Bronchial epithelial cell (primary cell): ENCODE measurements at places on chromosomes 4 and X. TPM values are rescaled to one million over a fixed set of nuclear protein-coding genes. Genes with fewer than 3 reads are reported as not detected.

DNA sequence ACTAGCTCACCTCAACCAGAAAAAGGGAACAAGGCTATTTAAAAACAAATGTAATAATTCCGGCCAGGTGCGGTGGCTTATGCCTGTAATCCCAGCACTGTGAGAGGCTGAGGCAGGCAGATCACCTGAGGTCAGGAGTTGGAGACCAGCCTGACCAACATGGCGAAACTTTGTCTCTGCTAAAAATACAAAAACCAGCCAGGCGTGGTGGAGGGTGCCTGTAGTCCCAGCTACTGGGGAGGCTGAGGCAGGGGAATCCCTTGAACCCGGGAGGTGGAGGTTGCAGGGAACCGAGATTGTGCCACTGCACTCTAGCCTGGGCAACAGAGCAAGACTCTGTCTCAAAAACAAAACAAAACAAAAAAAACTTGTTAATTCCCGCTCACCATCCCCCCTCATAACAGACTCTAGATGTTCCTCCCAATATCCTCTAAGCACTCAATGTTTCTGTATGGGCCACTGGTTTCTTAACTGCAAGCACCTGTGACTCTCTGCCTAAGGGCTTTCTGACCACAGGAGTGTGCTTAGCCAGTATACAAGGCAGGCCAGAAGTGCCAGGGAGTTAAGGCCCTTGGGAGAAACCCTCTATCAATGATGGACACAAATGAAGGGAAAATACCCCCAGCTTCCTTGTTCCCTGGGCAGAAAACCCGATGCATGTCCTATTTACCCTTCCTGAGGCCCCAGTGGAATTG is 21.0 kb upstream of the THOC2 start:
- no peak for DNase-seq

GRCh38 chrX:107677909-107678308 is 49.6 kb downstream of the PRPS1 start:
- DNase-seq = no peak

DNA sequence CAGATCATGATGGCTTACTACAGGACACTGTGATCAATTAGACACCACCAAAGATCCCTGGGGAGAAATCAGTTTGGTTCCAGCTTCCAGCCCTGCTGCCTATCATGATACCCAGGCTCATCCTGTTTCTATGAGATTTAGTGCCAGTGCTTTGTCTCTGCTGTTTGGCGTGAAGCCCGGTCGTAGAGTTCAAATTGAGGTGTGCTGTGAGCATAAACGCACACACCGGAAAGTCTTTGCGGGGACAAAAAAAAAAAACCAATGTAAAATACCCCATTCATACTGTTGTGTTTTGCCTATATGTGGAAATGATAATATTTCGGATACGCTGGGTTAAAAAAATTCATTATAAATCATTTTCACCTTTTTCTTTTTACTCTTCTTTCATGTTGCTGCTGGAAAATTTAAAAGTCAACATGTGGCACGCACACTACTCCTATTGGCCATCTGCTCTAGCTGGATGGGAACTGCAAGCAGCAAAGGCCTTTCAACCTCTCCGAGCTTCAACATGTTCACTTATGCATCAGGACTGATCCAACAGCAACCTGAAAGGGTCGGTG is 607 bp upstream of the DKC1 start:
- no peak for DNase-seq

DNA sequence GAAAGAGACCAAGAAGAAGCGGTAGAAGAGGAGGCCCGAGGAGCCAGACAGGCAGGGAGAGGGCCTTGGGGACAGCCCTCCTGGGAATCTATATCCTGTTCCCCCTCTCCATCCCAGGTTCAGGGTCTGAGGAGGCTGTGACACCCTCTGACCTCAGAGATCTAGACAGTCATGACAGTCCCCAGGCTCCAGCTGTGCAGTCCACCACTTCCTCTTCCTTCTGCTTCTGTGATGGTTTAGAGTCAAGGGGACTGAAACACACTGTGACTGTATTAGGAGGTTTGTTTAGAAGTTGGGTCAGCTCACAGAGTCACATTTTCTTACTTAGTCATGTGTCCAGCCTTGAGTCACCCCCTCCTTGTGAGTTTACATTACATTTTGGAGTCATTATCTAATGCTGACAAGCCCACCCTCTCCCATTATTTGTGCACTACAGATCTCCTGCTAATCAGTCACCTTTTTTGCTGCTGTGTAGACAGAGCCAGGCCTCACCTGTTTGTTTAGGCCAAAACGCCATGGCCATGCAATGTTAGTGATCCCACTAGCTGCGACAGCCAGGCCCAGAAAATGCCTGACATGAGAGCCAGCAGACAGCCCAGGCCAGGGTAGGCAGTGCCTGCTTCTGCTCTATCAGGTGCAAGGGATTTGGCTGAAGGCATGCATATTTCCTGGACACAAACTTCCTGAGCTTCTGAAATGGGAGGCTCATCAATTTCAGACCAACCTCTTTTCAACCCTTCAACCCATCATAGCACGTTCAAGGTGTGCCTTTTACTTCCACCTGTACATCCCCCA is 26.0 kb downstream of the MANBA start:
- DNase-seq = peak; percentile 35

GRCh38 chrX:149221230-149221629 is 283.9 kb downstream of the IDS start:
- DNase-seq = no peak

DNA sequence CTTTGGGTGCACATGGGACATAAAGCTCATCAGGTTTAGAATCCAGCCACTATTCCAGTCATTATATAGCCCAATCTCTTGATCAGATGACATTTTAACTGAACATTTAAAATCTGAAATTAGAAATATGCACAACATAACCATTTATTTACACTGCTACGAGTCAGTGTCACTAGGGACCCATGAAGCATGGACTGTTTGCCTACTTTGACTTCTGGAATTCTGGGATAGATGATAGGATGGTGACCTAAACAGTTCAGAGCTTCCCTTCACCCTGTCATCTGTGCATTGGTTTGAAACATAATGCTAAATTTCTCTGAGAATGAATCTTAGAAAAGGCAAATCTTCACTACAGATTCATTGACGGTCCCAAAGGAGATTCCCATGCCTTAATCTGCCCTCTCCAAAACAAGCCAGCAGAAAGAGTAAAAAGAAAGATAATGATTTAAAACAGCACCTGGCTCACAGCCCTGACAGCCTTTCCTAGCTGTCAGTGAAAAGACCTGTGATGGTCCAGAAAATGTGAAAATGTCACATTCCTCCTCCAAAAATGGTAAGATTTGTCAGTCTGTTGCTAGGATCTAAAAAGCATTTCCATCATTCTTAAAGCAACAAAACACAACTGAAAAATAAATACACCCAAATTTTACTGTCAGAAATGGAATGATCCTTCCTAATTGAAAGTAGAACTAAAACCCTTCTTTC is 18.9 kb upstream of the HERC3 start:
- DNase-seq = no peak

- no peak for DNase-seq
These were observed 249.7 kb downstream of the NR3C2 start for GRCh38 chr4:148192526-148192925.

GRCh38 chrX:74248889-74249288 is 55.1 kb upstream of the ZCCHC13 start:
- DNase-seq = no peak

DNA sequence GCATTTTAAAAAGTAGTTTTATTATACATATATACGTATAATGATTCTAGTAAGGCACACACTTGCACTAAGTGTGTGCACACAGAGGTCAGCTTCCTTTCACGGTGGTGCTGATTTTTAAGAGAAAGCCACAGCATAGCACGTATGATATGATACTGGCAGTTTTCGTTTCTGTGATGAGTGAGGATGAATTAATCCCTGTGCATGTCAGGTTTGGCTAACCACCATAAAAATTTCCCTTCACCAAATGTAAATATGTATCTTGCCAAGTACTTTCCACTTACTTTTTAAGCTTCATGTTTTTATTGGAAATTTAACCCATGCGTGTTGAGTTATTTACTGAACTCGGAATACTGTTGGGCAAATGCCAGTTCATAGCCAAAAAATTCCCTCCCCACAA is 84.6 kb downstream of the SYNPO2 start:
- DNase-seq = no peak

- no peak for DNase-seq
These were observed 28.1 kb downstream of the SLC30A9 start for GRCh38 chr4:42018451-42018850.

GRCh38 chr4:175560604-175561003 is 251.5 kb downstream of the GPM6A start:
- peak; percentile 31 for DNase-seq

GRCh38 chr4:13917015-13917414 is 289.5 kb upstream of the BOD1L1 start:
- DNase-seq = no peak

GRCh38 chrX:37347420-37347819 is 1.7 kb upstream of the PRRG1 start:
- DNase-seq = peak; percentile 29

- no peak for DNase-seq
These were observed 45.9 kb upstream of the WDR1 start for GRCh38 chr4:10162341-10163000.

DNA sequence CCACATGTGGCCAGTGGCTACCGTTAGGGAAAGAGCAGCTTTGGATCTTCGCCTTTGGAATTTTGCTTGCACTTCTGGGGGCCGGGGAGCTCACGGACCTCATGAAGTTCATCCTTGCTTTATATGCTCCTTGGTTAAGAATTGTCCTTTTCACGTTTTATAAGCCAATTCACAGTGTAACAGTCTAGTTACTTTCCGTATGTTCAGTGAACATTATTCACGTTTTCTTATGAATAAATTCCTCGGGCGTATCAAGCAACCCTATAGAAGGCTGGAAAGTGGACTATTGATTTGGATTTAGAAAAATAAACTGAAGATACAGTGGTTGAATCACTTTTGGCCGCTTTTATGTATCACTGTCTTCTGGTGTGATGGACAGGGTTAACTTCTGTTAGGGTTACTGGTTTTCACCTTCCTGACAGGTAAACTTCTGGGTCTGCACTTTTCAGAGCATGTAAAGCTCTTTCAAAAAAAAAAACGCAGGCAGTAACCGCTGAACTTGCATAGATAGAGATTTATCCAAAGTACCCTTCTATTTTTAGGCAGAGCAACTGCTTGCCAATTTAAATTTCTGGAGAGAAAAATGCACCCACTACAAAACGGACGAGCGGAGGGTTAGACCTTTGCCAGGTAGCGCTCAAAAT is 569 bp upstream of the PDLIM5 start:
- no peak for DNase-seq

DNA sequence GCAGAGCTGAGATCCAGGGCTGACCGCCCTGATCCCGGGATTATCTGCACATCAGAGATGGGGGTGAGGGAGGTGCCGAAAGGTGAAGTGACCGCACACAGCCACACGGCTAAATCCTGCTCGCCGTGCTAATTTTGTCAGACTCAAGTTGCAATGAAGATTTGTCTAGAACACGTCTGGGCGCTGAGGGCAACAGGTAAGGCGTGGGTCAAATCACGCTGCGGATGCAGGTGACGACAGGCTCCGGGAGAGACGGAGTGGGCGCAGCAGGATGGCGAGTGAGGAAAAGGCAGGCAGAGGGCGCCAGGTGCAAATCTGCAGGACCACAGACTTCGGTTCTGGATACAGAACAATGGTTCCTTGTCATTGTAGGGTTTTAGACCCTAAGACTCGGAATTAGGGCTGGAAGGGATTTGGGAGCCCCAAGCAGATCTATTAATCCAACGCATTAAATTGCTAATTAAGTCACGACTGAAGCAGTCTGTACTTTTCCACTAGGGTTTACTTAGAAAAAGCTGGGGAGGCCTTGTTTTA is 1.9 kb upstream of the TBC1D14 start:
- DNase-seq = peak; percentile 46

DNA sequence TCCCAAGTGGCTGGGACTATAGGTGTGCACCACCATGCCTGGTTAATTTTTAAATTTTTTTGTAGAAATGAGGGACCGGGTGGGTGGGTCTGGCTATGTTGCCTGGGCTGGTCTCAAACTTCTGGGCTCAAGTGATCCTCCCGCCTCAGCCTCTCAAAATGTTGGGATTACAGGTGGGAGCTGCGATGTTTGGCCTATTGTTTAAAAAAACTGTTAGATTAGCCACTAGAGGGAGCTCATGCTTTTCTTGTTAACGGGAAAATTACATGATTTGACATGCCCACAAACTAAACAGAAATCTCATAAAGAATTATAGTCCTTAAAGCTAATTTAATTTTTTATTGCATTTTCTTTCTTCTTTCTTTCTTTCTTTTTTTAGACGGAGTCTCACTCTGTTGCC is 5.0 kb upstream of the SDAD1 start:
- peak; percentile 55 for DNase-seq

GRCh38 chrX:13581554-13581953 is 12.2 kb downstream of the EGFL6 start:
- DNase-seq = no peak

DNA sequence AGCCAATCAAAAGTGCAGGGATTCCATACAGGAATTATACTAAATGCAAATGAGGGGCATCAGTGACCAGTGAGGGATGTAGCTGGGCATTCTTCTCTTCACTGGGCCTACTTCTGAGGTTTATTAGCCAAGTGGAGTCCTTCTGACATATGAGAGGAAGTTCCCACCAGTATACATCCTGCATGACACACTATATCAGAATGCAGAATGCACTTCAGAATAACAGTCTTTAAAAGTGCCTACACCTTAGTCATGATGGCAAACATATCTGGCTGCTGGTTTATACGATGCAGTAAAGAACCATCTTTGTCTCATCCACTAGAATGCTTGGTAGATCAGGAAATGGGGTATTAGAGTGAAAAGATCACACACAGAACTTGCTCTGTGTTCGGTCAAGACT is 180.3 kb upstream of the PPARGC1A start:
- DNase-seq = peak; percentile 94

GRCh38 chr4:38387348-38387747 is 276.7 kb upstream of the KLF3 start:
- peak; percentile 39 for DNase-seq

DNA sequence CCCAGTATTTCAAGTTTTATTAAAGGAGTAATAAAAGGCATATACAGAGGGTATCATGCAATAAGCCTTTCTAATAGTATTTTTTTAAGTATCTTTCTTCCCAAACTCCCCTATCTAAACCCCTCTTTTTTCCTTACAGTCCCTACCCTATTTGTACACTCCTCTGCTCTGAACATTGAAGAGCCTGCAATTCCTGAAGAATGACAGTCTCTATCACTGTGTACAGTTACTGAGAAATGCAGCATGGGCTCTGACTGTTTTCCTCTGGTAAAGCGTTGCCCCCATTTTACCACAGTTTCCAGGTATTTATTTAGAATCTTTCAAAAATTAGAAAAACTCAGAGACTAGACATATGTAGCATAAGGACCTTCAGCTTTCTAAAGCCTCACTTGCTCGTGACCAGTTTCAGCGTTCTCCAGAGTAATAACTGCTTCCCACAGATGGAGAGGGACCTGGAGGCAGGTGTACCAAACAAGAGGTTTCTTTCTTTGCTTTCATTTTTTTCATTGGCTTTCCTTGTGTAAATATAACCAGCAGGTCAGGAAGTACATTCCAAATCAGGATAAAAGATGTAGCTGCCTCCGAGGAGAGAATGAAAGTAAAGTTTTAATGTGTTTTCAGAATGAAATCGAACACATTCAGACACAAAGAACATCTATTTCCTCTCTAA is 230.8 kb downstream of the CFAP299 start:
- DNase-seq = peak; percentile 17

- DNase-seq = peak; percentile 84
These were observed 183.1 kb upstream of the S100G start for GRCh38 chrX:16466640-16467432.

F11 gene
- total RNA-seq = not detected in 2 replicates

ATP2B3 gene
- not detected in 2 replicates for total RNA-seq

AASDH gene
- total RNA-seq = 12.9 and 28.9 TPM in 2 replicates

LCORL gene
- 6.7 and 7.4 TPM in 2 replicates for total RNA-seq

ARX gene
- total RNA-seq = not detected in 2 replicates

EBP gene
- 122 and 244 TPM in 2 replicates for total RNA-seq
